Activated CD8-positive, alpha-beta memory T cell treated with anti-CD3 and anti-CD28 coated beads, Interleukin-2, amount 10 ng/mL, durations not matched to agents 7 days and 5 days (primary cell): ENCODE measurements at places on chromosomes 5 and 9.

DNA sequence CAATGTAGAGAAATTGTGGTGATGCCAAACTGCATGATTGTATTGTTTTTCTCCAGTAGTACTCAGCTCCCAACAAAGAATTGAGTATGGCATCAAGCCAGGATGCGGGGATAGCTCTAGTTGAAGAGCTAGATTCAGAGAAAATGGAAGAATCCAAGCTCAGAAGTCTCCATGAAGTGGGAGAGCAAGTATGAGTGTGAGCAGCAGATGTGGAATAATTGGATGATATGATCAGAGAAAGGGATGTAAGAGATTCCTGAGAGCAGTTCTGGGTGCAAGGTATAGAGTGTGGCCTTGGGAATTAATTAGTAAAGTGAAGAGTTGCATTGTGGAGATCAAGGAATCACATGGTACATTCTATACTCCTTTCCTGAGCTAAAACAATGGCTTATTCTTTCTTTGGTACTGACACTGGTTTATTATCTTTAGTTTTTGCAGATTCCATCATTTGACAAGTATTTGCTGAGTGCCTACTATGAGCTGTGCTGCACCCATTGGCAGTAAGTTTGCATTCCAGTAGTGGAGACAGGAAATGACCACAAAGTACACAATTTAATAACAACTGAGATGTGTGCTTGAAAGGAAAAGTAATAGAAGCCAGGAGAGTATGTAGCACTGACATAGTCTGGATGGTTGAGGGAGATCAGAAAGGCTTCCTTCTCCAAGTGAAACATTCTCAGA lies 177.1 kb downstream of the CPLANE1 start:
- DNase-seq, result no peak

DNA sequence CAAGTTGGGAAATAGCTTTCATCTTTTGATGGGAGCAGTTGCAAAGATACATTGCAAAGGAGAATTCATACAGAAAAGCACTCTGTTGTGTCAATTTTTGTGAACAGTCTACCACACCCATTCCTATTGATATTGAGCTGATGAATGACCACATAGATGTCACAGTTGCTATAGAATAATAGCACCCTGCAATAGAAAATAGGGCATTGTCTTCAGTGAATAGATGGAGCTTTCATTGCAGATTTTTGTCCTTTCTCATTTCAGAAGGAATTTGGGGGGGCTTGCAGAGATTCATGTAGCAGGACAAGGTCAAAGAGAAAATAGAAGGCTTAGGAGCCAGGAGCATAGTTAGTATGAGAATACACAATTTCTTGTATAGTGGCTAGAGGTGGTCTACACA lies 237.9 kb downstream of the TMEM38B start:
- DNase-seq, result no peak

DNA sequence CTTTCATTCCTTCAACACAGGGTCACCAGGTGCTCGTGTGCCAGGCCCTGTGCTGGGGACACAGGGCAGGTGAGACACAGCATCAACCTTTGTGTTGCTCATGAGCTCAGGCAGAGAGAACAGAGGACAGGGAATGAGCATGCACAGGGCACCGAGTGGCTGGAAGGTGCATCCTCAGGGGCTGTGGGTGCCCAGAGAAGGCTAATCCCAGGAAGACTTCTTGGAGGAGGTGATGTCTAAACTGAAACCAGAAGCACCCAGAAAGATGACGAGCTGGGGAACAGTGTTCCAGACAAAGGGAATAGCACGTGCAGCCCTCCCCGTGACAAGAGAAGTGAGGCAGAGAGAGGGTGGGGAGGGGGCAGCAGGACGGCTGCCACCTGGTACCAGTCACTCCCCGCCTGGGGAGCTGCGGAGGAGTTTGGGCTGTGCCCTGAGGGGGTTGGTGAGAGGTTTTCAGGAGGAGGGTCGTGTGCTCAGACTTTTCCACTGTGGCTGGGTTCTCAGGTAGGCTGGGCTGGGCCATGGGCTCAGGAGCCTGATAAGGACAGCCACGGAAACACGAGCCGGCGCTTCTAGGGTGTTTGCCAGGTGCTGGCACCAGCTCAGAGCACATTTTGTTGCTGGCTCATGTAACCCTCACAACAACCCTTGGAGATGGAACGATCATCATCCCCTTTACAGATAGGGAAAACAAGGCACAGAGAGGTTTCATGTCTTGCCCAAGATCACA lies 46.0 kb downstream of the HMCN2 start:
- DNase-seq, result no peak

GRCh38 chr5:151469992-151470391 lies 22.6 kb downstream of the SLC36A1 start:
- DNase-seq, result no peak

GRCh38 chr5:132431632-132432031 lies 58.9 kb downstream of the IRF1 start:
- no peak for DNase-seq

- DNase-seq, result no peak
Measured at GRCh38 chr9:128406848-128407391, 13.7 kb upstream of the CERCAM start.

DNA sequence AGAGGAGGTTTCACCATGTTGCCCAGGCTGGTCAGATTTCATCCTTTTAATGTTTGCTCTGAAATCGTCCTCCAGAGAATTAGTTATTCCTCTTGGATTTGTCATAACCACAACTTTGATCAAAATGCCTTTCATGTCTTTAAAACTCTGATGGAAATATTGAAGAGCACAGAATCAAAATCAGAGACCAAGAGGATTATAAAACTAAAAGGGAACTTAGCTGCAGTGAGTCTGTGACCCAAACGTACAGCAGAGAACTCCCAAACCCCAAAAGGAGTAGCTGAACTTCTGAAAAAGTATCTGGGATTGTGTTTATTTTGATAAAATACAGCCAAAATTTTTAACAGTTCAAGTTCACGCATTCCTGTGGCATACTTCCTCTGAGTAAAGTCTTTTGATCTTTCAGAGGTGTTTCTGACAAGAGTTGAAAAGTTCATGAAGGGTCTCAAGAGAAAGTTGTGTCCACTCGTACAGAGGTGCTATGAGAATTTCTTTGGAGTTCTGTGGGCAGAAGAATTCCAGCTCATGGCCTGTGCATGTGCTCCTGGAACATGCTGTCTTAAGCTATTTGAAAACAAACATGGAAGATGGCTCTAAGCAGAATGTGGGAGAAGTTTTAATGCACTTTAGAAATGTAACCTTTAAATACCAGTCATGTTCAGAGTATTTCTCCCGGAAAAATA lies 124.0 kb downstream of the ESM1 start:
- DNase-seq, result no peak

- DNase-seq, result peak; percentile 58
Measured at GRCh38 chr5:103340717-103341388, 82.3 kb downstream of the MACIR start.

DNA sequence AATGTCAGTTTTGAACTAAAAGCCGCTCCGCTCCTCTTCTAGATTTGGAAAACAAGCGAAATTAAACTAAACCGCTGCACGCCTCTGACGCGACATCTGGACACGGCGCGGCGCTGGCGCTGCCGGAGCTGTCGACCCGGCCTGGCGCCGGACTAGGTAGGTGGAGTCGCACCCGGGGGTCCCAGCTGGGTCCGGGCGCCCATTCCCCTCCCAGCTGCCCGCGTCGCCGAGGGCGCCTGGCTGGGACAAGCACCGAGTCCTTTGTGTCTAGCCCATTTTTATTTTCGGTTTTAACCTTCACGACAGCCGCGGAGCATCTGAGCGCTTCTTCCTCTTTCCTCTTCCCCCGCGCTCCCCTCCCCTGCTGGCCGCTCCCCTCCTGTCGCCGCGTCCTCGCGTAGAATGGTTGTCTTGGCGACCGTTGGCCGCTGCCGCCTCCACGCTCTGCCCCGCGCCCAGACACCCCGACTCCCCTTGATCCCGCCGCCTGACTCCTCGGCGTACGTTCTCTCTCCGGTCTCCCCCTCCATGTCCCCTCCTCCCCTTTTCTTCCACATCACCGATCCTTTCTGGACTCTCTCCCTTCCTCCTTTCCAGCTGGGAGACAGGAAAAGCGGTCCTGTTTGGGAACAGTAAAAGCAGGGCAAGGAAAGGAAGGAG lies 545 bp downstream of the CDKN2B-AS1 start:
- peak; percentile 92 for DNase-seq

- no peak for DNase-seq
Measured at GRCh38 chr9:79387101-79387835, 184.5 kb upstream of the TLE4 start.

GRCh38 chr5:143063175-143063970 lies 293.2 kb downstream of the ARHGAP26 start:
- no peak for DNase-seq

GRCh38 chr5:53915120-53915519 lies 354.7 kb downstream of the NDUFS4 start:
- DNase-seq, result no peak

- DNase-seq, result no peak
Measured at GRCh38 chr9:111934747-111935146, 38.1 kb downstream of the UGCG start.

GRCh38 chr9:3336951-3337350 lies 188.8 kb downstream of the RFX3 start:
- no peak for DNase-seq

DNA sequence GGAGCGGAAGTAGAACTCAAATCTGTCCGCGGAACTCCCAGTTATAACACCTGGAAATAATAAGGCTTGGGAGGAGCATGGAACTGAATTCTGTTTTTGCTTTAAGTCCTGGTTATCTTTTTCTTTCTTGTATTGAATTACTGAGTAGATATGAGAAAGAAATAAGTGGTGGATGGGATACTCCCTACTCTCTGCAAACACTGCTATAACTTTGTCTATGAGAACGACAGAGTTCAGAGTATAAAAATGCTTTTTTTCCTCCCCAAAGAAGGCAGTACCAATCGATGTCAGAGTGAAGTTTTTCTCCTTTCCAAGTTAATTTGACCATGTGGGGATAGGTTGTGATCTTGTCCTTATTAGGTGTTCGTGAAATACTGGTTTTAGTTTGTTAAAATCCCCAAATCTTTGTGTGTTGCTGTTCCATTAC lies 1.2 kb downstream of the RIC1 start:
- no peak for DNase-seq

DNA sequence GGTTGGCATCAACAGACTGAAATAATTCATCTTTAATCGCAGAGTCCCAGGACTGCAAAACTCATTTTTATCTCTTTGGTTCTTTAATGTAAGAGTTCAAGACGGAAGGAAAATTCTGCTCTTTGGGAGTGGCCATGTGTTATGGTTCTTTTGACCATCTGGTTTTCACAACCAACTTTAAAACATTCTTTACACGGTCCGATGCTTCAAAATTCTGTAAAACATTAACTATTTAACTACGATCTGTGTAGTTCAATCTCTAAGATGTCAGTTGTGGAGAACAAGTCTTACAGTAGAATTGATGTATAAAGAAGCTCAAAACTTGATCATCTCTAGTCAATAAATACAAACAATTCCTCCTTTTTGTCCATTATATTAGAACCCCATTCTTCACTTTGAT lies 83.0 kb downstream of the CMYA5 start:
- no peak for DNase-seq

GRCh38 chr5:147819261-147819770 lies 12.2 kb downstream of the SPINK1 start:
- no peak for DNase-seq

GRCh38 chr9:34958411-34958982 lies 412 bp downstream of the PHF24 start:
- no peak for DNase-seq

GRCh38 chr9:567747-568305 lies 273.7 kb upstream of the DMRT1 start:
- DNase-seq, result no peak

DNA sequence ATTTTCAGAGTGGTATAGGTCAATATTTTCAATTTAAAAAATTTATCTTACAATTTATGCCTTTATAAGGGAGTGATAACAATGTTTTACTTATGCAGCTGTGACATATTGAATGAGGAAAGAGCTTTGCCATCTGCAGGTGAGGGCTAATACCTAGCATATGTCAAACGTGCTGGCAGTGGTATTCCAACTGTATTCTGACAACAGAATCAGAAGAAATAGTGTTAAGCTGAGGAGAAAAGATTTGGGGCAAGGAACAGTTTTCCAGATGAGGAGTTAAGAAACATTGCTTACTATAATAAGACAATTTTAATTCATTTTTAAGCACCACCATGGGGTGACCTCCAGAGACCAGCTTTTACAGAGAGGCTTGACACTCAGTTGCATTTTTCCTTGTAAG lies 267.8 kb upstream of the ZNF608 start:
- no peak for DNase-seq

DNA sequence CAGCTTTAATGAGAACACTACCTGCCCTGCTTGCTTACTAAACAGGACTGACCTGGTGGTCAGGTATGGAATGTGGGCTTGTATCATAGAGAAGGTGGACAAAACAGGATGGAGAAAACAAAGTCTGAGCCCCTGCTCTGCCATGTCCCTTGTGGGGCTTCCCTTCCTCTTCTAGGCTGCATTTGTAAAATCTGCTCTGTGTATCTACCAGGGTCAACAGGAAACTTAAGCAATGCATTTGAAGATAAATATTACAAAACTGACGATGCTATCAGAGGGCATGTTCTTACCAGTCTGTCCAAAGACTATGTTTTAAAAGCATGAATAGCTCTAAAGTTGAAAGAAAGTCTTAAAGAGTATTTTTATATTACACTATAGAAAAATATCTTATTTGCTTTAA lies 228.7 kb downstream of the DCP2 start:
- DNase-seq, result no peak

DNA sequence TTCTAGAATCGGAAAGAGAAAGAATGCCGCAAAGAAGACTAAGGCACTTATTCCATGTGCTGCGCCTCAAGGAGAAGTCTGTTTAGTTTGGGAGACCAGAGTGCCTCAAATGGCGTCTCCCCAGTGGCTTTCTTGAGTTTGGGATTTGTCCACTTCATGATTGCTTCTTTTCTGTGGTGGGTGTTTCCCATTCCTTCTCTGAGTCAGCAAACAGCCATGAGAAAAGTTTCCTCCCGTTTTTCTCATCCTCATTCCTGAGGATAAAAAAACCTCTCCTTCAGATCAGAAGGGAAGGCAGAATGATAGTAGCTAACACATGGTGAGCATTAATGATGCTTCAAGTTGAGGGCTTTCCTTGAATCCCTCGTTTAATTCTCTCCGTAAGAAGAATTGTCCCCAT lies 275.9 kb upstream of the WWC1 start:
- no peak for DNase-seq

- DNase-seq, result no peak
Measured at GRCh38 chr5:173246511-173246910, 11.5 kb upstream of the NKX2-5 start.

- no peak for DNase-seq
Measured at GRCh38 chr9:126836216-126836615, 24.2 kb upstream of the ZBTB34 start.

DNA sequence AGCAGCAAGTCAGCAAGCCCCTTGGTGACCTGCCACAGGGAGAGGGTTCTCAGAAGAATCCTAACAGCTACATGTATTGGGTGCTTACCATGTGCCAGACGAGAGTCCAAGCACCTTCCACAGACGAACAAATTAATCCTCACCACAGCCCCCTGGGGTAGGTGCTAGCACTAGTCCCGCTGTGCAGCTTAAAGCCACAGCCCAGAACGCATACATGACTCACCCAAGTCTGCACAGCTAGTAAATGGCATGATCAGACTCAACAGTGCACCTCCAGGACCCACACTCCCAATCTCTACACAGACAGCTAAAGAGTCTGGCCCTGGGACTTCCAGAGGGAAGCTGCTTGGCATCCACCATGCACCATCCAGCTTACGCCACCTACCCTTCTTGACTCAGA lies 111.5 kb downstream of the PAX5 start:
- DNase-seq, result no peak
